HCEC 1CT (cell line): ENCODE measurements at places on chromosomes 3 and 15.

DNA sequence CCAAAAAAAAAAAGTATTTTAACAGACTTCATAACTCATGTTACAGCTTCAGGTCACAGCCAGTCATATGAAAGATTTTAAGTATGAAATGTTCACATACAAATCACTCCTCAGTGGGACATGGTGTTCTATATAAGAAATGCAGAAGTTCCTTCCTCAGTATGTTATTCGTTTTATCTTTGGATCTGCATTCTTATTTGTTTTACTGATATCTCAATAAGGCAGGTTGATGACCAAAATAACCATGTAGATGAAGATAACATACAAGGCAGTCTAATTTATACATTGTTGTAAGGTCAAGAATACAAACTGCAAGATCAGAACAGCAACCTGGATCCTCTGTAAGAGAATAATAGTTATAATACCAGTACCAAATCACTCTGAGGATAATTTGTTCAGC, 75.6 kb downstream of the CHAC1 start:
- DNase-seq = no peak

- no peak for DNase-seq
Observed at GRCh38 chr15:98955961-98956723, 51.5 kb downstream of the PGPEP1L start.

DNA sequence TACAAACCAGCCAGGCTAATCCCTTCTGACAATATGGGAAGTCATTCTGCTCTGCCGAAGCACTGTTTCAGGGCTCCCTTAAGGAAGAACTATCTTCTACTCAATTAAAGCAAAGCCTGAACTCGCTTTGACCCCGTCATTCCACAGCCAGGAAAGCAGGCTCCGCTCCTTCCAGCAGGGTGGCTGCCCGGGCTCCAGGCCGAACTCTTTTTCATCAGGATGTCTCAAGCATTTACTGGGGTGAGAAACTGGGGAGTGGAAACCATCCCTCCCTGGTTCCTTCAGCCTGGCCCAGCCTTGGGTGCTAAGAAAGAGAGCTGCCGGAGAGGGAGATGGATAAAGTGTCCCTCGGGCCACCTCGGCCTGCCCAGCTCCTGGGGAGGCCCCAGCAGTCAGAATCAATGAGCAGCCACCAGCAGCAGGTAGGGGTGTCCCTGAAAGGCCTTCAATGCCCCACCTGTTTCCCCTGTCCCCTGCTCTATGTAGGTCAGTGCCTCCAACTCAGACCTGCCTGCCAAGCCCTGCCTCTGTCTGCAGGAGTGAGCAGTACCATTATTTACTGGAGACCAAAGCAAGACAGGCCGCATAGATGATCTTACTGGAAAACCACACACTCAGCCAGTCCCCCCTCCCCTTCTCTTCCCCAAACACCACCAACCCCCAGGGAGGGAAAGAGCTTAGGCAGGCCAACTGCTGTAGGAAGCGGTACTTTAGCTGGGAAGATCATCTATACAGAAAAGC, 225.6 kb upstream of the TLE3 start:
- DNase-seq = peak; percentile 6

GRCh38 chr3:160444411-160444810, 5.2 kb downstream of the TRIM59 start:
- no peak for DNase-seq

GRCh38 chr3:5296362-5296761, 108.9 kb downstream of the EDEM1 start:
- no peak for DNase-seq

- DNase-seq = no peak
Observed at GRCh38 chr15:55613727-55614126, 25.6 kb upstream of the PYGO1 start.
